ENCODE measurements at places on chromosomes 13 and 19.

- DNase-seq = no peak
Observed at GRCh38 chr13:73273745-73274144, 214.9 kb downstream of the KLF5 start.

- no peak for DNase-seq
Observed at GRCh38 chr19:52665529-52665928, 27.4 kb upstream of the ZNF83 start.

- DNase-seq = no peak
Observed at GRCh38 chr13:113090415-113090770, 15.2 kb upstream of the F7 start.

- no peak for DNase-seq
Observed at GRCh38 chr13:35984776-35985453, 146.3 kb downstream of the DCLK1 start.

GRCh38 chr19:17616961-17617806 is 61.7 kb downstream of the COLGALT1 start:
- no peak for DNase-seq

- no peak for DNase-seq
Observed at GRCh38 chr19:1355568-1356507, 27.9 kb upstream of the NDUFS7 start.

- DNase-seq = no peak
Observed at GRCh38 chr19:36215276-36216123, 594 bp downstream of the ZNF146 start.

DNA sequence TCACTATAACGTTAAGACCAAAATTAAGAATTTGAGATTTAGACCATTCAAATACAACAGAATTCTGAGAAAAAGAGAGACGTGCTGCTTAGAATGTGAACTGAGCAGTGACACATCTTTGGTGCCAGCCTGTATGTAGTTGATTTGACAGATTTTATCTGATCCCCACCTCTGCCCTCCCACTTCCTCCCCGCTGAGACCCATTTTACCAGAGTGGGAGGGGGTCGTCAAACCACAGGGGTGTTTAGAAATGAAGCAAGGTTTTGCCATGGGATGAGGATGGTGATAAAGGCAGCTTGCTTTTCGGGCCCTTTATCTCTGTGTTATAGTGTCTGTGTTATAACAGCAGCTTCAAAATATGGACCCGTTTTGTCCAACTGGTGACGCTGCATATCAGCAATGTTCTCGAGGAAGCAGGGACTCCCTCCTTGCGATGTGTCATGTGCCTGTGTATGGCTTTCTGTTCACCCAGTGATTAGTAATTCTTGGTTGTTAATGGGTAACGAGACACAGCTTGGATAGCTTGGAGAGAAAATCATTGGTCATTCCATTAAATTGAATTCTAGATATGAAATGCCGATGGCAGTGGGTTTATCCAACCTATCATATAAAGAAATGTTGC is 125.0 kb downstream of the HS6ST3 start:
- no peak for DNase-seq

DNA sequence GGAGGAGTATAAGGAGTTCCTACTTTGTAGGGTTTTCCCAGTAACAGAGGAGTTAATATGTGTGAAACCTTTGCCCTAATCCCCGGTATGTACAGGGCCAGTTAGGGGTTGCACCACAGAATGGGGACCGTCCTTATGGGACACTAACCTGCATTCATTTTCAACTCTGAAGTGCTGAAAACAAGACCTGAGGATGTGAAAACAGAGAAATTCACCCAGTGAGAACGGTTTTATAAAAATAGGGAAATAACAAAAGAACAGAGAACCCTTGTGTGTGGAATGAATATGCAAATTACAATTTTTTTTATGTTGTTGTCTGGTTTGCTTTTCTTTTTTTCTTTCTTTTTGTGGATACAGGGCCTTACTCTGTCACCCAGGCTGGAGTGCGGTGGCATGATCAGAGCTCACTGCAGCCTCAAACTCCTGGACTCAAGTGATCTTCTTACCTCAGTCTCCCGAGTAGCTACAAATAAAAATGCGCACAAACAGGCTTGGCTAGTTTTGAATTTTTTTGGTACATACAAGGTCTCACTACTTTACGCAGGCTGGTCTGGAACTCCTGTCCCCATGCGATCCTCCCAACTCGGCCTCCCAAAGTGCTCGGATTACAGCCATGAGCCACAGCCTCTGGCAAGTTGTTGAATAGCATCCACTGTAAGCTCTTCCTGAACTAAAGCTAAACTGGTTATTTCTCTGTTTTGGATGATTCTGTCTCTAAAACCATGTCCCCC is 10.6 kb downstream of the CLC start:
- no peak for DNase-seq

DNA sequence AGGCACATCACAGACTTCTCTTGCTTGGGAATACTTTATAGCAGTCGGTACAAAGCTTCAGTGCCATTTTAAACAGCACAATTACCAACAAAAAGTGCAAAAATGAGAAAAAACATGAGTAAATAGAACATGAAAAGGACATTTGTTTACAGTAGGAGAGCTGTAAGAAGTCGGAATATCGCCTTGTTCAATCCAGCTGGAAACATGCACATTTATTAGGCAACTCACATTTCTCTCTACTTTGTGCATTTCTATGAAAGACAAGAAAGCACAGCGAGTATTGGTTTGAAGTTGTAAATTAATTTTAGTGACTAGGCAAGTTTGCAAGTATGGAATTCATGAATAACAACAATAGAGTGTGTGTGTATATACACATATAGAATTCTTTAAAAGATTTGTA is 484.7 kb downstream of the DACH1 start:
- DNase-seq = no peak

DNA sequence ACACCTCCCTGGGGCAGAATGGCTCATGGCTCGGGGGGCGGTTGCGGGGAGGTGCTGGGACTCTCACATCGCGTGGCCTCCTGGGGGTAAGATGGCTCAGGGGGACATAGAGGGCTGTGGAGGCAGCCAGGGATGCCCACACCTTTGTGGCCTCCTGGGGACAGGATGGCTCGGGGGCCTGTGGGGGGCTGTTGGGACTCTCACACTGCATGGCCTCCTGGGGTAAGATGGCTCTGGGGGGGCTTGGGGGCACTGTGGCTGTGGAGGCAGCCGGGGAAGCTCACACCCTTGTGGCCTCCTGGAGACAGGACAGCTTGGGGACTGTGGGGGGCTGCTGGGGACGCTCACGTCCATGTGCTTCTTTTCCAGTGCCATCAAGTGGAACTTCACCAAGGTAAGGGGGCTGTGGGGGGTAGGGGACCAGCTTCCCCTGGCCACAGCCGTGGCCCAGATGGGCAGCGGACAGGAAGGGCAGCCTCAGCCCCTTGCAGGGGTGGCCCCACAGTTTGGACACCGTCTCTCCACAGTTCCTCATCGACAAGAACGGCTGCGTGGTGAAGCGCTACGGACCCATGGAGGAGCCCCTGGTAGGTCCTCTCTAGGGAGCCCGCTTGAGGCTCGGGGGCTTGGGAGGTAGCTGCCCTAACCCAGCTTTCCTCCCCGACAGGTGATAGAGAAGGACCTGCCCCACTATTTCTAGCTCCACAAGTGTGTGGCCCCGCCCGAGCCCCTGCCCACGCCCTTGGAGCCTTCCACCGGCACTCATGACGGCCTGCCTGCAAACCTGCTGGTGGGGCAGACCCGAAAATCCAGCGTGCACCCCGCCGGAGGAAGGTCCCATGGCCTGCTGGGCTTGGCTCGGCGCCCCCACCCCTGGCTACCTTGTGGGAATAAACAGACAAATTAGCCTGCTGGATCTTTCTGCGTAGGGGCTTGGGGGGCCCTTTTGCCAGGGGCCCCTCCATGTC is 2.4 kb downstream of the GPX4 start:
- DNase-seq = no peak

DNA sequence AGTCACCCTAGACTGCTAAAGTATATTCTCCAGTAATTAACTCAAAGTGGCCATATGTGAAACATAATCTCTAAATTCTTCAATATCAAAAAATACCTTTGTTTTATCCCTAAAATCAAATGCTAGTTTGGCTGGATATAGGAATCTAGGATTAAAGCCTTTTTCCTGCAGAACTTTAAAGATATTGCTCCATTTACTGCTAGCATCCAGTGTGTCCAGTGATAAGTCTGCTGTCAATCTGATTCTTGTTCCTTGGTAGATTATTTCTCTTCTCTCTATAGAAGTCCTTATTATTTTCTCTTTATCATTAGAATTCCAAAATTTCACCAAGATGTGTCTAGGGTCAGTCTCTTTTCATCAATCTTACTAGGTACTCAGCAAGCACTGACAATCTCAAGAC is 384.6 kb downstream of the FGF14 start:
- no peak for DNase-seq

- no peak for DNase-seq
Observed at GRCh38 chr19:4052993-4053422, 13.7 kb downstream of the ZBTB7A start.
